CD4-positive, alpha-beta T cell treated with Interleukin-15 for 4 hours (primary cell): ENCODE measurements at places on chromosomes 3 and 15.
A peak's percentile ranks its signal among the peaks of the same experiment; 100 is the strongest.

DNA sequence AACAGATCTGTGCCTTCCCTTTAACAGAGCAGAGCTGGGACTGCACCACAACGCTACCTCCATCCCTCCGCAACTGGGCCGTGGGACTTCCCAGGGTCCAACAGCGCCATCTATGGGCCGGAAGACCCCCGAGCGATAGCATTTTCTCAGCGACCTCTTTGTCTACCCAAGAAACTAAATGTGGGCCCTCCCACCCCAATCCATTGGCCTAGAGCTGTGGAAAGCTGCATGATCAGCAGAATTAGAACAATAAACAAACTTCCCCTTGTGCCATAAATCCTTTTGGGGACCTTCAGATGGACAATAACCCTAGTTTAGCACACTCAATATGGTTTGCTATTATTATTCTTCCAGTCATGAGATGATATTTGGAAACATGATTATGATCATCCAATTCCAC, 74.8 kb upstream of the NTRK3 start:
- peak; percentile 17 for DNase-seq

- DNase-seq: no peak
Measured at GRCh38 chr3:4271834-4272233, 31.3 kb upstream of the SETMAR start.

DNA sequence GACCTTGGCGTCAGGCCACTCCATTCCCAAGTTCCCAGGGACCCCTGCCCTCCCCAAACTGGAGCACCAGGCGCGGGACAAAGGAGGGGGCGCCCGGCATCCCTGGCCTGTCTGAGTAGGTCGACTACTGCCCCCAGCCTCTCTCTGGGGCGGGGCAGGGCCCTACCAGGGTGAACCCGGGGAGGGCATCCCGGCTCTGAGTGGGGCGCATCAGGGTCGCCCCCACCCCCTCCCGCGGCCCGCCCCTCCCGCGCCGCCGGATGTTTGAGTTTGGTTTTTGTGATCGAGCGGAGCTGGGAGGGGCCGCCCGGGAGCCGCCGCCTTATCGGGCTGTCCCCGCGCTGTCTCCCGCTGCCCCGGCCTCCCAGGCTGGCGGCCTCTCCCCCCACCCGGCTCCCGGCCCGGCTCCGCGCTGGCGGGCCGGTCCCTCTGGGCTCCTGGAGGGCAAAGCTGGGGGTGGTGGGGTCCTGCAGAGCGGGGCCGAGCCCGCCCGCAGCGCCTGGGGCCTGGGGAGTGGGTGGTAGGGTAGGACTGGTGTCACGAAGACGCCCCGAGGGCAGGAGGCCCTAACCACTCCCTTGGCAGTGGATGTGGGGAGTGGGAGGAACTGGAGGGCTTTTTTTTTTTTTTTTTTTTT, 47.2 kb upstream of the SMAD6 start:
- DNase-seq: no peak

DNA sequence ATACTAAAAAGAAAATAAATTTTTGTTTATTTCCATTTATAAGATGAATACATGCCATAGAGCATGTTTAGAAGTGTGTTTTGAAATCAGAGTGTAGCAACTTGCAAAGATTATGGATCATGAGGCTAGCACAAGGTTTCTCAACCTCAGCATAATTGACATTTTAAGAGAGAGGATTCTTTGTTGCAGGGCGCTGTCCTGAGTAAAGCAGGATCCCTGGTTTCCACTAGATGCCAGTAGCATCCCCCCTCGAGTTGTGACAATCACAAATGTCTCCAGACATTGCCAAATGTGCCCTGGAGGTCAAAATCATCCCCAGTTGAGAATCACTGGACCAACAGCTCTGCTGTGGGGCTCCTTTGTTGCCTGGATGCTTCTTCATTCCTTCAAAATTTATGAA, 128.5 kb upstream of the RBMS3 start:
- no peak for DNase-seq

GRCh38 chr3:130692455-130692854, 54.2 kb downstream of the PIK3R4 start:
- no peak for DNase-seq

- no peak for DNase-seq
Measured at GRCh38 chr3:80770106-80771074, 991.1 kb downstream of the GBE1 start.

DNA sequence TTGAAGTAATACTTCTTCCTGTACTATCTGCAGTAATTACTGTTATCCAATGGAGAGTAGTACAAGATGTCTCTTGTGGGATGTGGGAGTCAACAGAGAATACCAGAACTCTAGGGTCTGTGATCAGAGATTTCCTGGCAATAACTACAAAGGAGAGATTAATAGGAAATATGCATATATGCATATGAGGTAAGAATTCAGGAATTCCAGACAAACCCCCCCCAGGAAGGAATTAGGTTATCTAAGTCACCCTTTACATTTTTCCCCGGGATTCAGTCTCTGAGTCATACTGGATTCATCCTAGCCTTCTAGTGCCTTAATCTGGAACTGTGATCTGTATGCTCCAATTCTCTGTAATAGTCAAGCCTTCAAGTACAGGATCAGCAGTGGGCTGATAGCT, 49.4 kb downstream of the GTF2E1 start:
- no peak for DNase-seq

DNA sequence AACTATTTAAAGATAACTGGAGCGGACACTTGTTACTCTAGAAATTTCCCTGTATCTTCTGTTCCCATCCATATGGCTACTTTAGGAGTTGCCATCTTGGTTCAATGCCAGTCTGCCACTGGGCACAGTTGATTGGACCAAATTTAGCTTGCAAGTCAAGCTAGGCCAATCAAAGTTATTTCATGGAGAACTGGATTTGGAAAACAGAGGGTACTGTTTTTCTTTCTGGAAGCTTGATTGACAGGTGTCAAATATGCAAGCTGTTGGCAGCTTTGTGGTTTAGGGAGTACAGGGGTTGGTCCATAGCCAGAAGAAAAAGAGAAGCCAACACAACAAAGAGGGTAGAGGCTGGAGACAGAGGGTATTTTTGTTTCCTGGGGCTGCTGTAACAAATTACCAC, 33.4 kb upstream of the KLHL25 start:
- DNase-seq: no peak

DNA sequence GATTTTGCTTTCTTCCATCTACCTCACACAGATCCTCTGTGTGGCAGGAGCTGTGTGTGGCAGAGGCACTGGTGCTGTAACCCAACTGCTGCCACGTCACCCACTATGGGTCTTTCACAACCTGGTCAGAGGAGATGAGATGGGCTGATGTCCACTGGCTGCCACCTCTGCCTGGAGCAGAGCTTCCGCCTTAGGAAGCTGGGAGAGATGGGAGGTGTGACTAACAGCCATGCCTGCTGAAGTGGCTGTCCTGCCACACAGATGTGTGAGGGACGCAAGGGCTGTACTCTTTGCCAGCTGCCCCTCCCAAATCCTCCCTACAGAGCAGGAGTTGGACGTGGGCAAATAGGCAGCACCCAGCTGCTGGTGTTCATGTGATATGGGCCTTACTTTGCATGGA, 329.5 kb downstream of the GABRB3 start:
- no peak for DNase-seq

DNA sequence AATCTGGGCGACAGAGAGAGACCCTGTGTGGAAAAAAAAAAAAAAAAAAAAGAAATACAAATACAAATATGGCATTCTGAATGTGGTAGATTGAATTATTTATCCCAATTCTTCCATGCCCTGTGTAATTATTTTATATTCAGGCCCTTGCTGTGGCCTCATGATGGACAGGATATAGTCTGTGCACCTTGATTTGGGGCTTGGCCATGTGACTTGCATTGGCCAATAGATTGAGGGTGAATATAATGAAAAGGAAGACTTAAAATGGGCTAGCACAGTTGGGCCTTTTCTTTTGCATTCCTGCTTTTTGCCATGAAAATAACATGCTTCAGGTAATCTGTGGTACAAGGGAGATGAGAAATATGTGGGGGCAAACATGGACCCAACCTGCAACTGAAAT, 27.1 kb upstream of the IGF2BP2 start:
- DNase-seq: no peak

DNA sequence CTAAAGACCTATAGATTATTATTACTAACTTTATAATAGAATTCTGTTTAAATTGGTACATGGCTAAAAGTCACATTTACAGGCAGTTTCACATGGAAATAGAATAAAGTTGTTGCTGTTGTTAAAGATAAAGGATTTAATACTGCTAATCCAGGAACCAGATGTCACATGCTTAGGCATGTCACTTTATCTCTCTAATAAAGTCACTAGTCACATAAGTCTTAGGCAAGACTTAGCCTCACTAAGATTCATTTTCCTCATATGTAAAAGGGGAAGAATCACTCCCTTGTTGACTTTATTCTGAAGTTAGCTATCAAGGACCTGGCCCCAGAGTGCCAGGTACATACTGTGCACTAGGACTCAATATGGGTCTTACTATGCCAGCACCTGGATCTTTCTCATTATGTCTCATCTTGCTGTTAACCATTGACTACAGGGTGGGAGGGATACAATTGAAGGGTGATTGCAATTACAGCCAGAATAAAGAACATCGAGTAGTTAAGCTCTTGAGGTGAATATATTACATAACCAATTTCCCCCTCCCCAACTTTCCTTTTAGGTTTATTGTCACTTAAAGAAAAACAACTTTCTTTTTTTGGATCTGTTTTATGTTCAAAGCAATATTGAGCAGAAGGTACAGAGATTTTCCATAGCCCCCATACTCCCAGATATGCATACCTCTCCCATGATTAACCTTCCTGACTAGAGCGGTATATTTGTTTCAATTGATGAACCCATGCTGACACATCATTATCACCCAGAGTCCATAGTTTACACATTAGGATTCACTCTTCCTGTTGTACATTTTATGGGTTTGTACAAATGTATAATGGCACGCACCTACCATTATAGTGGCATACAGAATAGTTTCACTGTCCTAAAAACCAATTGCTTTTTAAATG, 36.6 kb downstream of the LNP1 start:
- no peak for DNase-seq

DNA sequence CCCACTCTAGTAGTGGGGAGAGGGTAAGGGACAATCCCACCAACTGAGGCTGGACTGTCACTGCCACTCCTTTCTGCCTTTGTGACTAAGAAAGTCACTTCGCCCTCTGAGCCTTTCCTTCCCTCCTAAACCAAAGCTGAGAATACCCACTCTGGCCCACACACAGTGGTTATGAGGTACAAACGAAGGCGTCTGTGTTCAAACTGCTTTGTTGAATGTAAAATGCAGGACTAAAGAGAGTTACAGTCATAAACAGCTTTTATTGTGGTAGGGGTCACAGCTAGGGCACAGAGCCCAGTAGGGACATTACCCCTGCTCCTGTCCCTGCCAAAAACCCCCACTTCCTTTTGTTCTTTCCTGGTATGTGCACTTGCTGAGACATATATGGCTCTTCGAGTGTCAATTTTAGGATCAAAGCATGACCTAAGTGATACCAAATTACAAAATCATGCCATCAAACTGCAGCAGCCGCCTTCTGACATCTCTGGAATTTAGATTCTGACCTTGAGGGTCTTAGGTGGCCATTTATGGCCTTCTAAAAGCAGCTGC, 45.1 kb downstream of the CTDSPL start:
- DNase-seq: no peak

DNA sequence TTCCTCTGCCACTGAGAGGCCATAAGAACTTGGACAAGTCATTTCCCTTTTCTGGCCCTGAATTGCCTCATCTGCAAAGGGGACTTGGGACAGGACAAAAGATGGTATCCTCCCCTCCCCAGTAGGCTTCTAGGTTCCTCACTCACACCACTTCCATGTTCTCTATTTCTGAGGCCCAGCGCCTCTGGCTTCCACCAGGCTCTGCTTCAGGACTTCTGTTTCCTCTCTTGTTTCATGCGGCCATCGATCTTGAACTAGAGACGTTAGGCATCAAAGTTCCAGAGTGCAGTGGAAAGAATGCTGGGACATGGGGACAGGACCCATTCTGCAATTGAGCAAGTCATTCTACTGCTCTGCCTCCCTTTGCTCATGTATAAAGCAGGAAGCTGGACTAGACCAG, 1.7 kb downstream of the TM4SF4 start:
- DNase-seq: no peak
